ENCODE measurements at places on chromosomes 11 and 22.
A peak's percentile ranks its signal among the peaks of the same experiment; 100 is the strongest.

DNA sequence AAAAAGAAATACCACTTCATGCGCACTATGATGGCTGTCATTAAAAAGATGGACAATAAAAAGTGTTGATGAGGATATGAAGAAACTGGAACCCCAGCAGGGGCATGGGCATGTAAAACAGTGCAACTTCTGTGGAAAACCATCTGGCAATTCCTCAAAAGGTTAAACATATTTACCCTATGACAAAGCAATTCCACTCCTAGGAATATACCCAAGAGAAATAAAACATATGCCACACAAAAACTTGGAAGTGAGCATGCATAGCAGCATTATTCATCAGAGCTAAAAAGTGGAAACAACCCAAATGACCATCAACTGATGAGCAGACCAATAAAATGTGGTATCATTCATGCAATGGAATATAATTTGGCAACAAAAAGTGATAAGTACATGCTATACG lies 50.1 kb downstream of the LRRC32 start:
- DNase-seq = no peak

DNA sequence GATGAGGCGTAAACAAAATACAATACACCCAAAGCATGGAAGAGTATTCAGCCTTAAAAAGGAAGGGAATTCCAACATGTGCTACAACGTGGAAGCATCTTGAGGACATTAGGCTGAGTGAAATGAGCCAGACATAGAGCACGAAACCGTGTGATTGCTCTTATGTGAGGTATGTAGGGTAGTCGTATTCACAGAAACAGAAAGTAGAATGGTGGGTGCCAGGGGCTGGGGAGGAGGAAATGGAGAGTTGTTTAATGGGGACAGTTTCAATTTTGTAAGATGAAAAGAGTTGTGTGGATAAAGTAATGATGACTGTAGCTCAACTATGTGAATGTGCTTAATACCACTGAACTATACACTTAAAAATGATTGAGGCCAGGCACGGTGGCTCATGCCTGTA lies 10.2 kb upstream of the KMT5B start:
- DNase-seq = no peak

- no peak for DNase-seq
These were observed 61.7 kb upstream of the CHRNA10 start for GRCh38 chr11:3732671-3733436.

DNA sequence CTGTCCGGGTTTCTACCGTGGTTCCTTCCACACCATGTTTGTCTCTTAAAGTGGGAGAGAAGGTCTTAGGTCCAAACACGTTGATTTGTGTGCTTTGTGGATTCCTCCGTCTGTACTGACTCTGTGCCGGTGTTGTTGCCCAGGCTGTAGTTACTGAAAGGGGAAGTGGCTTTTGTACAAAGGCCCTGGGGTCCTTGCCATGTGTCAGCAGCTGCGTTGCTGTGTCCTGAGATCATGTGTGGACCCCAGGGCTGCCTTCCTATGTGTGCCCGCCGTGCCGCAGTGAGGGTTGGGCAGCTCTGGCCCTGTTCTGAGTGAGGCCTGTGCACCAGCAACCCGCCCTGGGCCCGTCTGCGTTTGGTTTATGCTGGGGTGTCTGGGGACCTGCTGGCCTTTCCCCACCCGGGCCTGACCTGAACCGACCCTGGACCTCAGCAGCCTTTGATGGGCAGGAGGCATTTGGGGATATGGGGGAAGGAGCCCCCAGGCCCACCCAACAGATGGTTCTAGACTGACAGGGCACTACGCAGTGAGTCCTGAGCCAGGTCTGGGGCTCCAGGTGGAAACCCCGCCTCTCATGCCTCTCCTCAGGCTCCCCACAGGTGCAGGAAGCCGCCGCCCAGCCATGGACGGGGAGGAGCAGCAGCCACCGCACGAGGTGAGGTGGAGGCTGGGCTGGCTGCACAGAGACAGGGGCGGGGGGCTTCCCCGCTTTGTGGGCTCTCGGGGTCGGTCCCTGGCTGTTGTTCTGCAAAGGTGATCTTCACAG lies 6.9 kb downstream of the TRABD start:
- peak; percentile 79 for DNase-seq

- DNase-seq = no peak
These were observed 2.2 kb upstream of the YWHAH start for GRCh38 chr22:31942091-31942490.

DNA sequence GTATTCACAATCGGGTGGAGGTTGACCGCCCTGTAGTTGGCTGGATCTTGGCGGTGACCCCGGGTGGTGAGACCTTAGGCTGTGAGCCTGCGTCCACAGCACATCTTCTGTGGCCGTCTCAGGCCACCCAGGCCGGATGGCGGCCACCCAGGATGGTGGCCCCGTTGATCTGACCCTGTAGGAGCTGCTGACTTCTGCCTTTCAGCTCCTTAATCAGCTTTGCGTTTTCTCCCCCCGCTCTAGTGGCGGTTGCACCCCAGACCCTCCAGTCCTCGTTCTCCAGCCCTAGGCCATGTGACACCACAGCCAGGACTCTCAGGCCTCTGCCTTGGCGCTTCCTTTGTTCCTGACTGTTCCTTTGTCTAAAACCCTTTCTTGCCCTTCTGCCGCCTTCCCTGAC lies 244.0 kb downstream of the TBC1D22A start:
- no peak for DNase-seq

GRCh38 chr22:49672014-49672516 lies 155.6 kb downstream of the BRD1 start:
- no peak for DNase-seq

DNA sequence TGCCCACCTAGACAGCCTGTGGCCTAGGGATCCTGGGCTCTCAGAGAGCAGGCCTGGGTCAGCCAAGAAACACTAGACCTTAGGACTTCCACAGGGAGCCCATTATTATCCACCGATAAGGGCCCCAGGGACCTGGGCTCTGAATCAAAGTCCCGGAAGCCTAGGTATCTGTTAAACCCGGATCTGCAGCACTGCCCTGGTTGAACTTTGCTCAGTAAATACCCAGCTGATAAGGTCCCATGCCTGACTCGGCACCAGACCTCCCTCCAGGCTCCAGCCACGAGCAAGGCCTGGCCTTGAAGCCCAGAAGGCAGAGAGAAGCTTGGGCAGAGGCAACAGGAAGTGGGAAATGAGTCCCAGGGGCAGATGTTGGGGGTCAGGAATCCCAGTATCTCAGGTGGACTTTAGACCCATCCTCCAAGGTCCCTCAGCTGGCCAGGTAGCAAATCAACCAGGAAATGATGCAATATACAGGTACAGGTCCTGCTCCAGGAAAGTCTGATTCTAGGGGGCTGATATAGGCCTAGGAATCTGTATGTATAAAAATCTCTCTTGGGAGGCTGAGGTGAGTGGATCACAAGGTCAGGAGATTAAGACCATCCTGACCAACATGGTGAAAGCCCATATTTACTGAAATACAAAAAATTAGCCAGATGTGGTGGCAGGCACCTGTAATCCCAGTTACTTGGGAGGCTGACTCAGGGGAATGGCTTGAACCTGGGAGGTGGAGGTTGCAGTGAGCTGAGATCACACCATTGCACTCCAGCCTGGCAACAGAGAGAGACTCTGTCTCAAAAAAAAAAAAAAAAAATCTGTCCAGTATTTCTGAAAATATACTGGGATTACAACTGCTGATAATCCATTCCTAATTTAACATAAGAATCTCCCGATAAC lies 18.7 kb downstream of the POU2AF1 start:
- no peak for DNase-seq

DNA sequence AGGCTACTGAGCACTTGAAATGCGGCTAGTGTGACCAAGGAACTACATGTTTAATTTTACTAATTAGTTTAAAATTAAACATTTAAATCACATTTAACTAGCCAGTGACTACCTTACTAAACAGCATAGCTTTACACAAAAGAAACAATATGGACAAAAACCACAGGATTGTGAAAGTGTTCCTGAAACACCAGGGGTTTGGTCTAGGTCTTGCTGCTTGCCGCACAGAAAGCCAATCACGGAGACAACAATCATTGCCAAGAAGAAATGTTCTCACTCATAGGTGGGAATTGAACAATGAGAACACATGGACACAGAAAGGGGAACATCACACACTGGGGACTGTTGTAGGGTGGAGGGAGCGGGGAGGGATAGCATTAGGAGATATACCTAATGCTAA lies 309.5 kb downstream of the C11orf87 start:
- DNase-seq = no peak

DNA sequence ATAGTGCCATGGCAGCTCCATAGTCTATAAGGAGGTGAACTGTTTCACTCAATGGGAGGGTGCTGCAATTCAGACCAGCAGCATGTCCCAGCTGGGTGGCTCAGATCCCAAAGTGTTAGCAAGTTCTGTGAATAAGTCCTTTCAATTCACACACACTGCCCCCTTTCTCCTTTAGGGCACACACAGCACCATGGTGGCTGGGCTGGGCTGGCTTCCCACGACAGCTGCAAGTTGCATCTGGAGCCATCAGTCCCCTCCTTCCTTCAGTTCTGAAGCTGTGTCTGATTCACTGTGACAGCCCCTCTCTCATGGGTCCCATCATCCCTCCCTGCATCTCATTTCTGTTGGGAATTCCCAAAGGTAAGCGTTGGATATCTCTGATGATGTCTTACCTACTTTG lies 324.1 kb upstream of the NCAM1 start:
- DNase-seq = no peak

DNA sequence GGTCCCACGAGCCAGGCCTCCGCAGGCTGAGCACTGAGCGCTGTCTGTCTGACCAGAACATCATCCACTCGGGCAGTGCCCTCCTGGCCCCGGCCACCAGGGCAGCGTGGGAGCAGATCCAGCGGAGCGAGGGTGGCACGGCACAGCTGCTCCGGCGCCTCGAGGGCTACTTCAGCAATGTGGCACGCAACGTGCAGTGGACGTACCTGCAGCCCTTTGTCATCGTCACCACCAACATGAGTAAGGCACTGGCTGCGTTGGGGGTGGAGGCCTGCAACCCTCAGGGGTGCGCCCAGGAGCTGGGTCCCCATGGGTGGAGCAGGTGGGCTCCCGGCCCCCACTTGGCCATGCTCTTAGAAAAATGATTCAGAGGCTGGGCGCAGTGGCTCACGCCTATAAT lies 49.7 kb upstream of the PRODH start:
- DNase-seq = no peak

DNA sequence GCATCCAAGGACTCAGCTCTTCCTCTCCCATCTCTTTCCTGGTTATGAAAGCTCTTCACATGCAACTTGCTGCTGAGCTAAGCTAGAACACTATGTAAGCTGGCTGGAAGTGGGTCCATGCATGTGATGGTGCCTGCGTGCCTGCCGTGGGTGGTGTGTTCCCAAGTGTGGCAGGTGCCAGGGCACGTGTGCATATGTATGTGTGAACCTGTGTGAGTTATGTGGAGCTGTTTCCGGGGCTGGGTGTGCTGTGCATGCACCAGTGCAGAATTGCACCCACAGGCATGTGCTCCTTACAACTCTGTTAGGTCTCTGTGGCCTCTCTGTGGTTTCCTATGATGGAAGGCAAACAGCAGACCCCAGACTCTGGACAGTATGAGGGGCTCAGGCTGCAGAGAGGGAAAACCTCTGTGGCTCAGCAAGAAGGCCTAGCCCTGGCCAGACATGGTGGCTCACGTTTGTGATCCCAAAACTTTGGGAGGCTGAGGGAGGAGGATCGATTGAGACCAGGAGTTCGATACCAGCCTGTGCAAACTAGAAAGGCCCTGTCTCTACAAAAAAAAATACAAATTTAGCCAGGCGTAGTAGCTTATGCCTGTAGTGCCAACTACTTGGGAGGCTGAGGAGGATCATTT lies 4.1 kb upstream of the P2RY6 start:
- DNase-seq = no peak

DNA sequence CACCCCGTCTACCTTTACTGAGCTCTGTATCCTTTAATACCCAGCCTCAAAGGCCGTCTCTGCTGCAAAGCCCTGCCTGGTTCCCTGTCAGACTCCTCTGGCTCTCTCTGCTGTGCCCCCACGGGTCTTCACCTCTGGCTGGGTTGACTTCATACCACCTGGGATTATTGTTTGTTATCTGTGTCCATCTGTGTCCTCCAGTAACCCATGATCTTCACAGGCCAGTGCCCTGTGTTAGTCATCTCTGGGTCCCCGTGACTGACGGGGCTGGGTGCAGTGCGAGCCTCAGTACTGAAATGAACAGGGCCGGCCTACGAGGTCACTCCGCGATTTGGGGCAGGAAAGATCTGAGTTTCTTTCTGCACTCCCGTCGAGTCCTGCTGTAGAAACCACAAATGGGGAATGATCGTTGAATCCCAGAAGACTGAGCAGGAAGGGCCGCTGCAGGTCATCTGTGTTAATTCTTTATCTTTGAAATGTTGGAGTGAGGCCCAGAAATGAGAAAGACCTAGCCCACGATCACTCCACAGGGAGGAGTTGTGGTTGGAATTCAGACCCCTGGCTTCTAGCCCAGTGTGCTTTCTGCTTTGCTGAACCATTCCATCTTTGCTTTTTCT lies 12.3 kb upstream of the TUB start:
- no peak for DNase-seq

DNA sequence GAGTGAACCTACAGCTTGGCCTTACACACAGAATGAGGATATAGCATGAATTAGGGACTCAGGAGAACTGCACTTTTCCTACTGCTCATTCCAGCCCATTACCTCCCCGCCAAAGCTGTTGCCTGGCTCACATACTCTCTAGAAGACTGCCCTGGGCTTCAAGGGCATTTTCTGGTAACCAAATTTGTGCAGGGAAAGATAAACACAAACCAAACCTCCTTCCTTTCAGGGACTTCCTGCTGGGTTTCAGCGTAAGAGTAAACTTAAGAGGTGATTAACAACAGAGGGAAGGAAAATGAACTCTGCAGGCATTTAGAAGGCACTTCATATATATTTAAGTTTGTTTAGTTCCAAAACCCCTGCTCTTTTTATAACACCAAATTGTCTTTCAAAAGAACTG lies 194.9 kb downstream of the SWAP70 start:
- no peak for DNase-seq

DNA sequence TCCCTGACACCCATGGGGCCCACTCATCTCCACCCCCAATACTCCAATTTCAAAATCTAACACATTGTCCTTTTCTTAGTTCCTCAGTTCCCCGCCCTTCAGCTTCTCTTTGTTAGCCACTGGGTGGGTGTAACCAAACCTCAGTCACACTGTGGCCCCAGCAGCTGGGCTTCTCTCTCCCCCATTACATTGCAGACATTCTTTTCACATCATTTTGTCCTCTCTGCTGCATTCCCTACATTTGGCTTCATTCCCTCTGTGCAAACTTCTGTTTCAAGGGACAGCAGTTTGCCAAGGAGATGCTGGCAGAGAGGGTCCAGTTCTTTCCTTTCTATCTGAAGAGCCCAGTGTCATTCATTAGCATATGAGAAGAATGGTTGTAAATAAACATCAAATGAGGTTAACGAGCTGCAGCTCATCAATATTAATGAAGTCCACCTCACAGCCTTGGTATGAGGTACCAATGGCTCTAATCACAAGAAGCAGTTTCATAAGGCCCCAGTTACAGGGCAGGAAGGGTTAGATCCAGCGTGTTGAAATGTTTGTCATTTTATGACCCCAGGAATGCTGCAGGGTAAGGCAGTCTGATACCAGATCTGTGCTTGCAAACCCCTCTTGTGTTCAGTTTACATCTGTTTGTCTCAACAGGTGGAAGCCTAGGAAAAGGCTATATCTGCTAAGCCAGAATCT lies 72.3 kb downstream of the ARFGAP2 start:
- DNase-seq = no peak

GRCh38 chr11:3186166-3186953 lies 21.2 kb upstream of the OSBPL5 start:
- no peak for DNase-seq

- DNase-seq = peak; percentile 62
These were observed 1.1 kb upstream of the ADM start for GRCh38 chr11:10303558-10304363.
